ENCODE measurements at places on chromosomes 11 and 22.
A peak's percentile ranks its signal among the peaks of the same experiment; 100 is the strongest.

DNA sequence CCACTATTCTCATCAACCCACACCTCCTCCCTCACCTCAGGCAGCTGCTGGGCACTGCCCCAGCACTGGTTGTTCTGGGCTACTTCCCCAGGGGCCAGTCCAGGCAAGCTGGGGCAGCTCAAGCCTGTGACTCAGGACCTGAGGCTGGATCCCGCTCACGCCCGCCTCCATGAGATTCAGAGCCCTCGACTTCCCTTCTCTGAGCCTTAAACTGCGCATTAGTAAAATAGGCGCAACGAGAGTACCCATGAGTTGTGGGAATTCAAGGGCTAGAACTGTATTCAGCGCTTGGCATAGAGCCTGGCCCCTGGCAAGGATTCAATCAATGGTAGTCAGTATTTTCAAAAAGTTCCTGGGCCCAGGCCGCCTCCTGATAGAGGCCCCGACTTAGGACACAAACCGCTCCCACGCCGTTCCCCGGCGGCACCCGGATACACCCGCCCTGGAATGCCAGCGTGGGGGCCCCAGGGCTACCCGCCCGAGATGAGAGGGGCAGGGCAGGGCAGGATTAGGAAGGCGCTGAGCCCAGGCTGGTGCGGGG, 723 bp upstream of the CD82 start:
- DNase-seq: peak; percentile 75

- DNase-seq: no peak
Observed at GRCh38 chr22:36027579-36027934, 1.1 kb downstream of the RBFOX2 start.

GRCh38 chr22:41263704-41264103, 22.3 kb downstream of the RANGAP1 start:
- DNase-seq: no peak

DNA sequence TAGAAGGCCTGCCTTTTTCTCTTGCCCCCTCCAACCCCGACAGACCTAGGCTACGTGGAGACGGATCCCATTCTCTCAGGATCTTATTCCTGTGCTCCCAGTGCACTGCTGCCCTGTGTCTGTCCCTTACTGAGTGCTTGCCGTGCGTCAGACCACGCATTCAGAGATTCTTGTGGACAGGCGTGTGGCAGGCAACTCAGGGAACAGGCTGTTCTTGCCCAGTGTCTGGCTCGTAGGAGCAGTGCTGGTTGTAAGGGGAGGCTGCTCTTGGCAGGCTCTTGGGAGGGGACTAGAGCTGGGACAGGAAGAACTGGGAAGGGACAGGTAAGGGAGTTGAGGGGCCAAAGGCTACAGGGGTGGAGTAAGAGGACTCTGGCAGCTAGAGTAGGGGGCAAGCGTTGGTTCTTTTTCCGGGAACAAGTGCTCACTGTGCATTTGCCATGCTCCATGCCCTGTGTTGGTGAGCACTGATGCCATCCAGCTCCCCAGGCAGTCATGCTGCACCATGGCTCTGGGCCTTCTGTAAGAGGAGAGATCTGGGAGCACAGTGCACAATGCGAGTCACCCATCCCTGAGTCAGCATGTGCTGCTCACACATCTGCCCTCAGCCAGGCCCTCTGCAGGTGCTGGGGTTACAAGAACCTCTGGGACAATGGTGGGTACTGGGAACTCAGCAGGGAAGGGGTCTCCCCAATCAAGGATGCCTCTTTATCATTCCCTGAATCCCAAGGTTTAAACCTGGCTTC, 119.1 kb downstream of the TBC1D22A start:
- DNase-seq: peak; percentile 23

DNA sequence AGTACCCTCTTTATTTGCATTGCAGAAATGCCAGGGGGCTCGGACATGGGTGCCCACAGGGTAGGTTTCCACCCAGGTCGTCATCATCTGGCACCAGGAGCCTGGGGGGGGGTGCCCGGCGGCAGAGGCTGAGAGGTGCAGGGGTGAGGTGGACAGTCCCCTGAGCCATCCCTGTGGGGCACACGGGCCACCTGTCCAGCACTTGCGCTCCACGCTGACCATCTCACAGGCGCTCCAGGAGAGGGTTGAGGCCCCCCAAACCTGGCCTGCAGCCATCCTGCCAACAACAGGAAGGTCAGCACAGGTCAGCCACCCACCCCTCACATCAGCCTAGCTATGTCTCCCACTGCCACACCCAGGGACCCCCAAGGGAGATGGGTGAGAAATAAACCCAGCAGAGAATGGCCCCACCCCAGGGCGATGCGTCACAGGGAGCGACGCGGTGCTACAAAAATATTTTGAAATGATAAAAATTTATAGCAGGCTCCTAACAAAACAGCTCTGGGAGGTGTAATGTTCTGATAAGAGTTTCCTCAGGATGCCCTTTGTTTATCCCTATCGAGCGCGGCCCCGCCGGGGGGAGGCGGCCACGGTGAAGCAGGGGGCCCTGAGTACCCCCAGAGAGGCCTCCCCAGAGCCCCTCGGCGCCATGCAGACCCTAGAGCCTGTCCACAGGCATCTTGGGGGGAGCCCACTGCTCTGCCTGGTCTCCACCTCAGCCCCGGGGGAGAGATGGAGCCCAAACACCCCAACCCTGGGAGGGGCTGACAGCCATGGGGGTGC, 21.0 kb upstream of the GNB1L start:
- DNase-seq: no peak

DNA sequence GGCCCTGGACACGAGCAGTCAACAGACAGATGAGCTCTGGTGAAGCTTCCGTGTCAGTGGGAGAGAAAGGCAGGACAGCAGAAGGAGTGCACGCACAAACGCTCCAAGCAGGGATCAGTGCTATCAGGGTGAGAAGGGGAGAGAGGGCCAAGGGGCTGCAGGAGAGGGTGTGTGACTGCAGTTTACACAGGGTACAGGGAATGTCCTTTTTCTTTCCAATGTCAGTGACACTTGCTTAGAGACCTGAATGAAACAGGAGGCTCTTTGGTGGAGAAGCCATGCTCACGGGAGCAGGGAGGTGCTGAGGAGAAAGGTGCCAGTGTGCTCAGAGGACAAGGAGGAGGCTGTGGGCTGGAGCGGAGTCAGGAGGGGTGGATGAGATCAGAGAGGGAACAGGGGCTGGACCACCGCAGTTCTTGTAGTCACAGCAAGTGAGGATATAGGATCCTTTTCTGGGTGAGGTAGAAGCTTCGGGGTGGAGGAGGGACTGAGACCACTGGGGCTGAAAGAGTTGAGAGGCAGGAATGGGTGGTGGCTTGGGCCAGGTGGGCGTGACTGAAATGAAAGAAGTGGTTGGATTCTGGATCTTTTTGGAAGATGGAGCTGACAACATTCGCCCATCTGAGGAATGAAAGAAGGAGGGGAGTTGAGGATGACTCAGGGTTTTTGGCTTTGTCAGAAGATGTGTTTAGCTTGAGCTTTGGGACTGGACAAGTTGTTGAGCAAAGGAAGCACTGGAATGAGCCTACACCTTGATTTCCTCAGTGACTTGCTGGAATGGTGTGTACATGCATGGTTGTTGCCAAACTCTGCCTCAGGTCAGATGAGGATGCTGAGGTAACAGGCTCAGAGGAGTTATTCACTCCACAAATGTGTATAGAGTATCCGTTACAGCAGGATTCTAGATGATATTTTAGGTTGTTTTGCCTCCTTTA, 87.9 kb downstream of the ADAMTS15 start:
- peak; percentile 31 for DNase-seq

GRCh38 chr22:27843441-27843840, 41.9 kb upstream of the MN1 start:
- DNase-seq: no peak

GRCh38 chr22:17086788-17087497, 2.1 kb downstream of the IL17RA start:
- DNase-seq: no peak

GRCh38 chr11:80973786-80974185, 1533.0 kb upstream of the TENM4 start:
- no peak for DNase-seq

DNA sequence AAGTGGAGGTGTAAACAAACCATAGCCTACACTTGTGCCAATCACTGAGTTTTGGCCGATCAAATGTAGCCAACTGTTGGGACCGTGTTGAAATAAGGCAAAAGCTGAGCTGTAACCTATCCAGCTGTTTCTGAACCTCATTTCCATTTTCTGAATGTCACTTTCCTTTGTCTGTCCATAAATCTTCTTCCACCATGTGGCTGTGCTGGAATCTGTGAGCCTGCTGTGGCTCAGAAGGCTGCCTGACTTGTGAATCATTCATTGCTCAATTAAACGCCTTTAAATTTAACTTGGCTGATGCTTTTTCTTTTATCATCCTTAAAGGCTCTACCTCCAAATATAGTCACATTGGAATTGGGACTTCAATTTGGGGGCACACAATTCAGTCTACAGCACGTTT, 203.1 kb upstream of the MPPED2 start:
- DNase-seq: peak; percentile 86

DNA sequence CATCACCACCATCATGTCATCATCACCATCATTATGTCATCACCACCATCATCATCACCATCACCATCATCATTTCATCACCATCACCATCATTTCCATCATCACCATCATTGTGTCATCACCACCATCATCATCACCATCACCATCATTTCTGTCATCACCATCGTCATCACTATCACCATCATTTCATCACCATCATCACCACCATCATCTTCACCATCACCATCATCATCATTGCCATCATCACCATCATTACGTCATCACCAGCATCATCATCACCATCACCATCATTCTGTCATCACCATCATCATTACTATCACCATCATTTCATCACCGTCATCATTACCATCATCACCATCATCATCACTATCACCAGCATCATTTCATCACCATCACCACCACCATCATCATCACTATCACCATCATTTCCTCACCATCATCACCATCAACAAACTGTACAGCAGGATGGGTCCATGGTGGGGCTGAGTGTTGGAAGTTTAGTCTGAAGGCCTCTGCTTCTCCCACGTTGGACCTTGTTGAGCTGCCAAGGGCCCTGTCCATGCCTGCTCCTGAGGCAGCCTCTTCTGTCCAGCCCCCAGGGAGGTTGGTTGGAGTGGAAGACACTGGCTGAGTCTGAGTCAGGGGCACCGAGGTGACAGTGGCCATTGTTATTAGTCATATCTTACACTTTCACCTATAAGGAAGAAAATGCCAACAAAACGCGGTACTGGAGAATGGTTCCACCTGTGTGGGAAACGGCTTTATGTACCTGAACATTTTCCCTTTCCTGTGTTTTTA, 247.1 kb downstream of the TBC1D22A start:
- DNase-seq: no peak

- DNase-seq: no peak
Observed at GRCh38 chr11:46332568-46333393, 14.5 kb upstream of the DGKZ start.

GRCh38 chr22:38228326-38228872, 26.6 kb downstream of the MAFF start:
- no peak for DNase-seq

- peak; percentile 58 for DNase-seq
Observed at GRCh38 chr11:27300974-27301373, 62.0 kb downstream of the CCDC34 start.

GRCh38 chr11:28505232-28505631, 397.0 kb downstream of the METTL15 start:
- DNase-seq: no peak

All from fibroblast of skin of right biceps (primary cell).